ENCODE measurements at places on chromosomes 5 and 9.

DNA sequence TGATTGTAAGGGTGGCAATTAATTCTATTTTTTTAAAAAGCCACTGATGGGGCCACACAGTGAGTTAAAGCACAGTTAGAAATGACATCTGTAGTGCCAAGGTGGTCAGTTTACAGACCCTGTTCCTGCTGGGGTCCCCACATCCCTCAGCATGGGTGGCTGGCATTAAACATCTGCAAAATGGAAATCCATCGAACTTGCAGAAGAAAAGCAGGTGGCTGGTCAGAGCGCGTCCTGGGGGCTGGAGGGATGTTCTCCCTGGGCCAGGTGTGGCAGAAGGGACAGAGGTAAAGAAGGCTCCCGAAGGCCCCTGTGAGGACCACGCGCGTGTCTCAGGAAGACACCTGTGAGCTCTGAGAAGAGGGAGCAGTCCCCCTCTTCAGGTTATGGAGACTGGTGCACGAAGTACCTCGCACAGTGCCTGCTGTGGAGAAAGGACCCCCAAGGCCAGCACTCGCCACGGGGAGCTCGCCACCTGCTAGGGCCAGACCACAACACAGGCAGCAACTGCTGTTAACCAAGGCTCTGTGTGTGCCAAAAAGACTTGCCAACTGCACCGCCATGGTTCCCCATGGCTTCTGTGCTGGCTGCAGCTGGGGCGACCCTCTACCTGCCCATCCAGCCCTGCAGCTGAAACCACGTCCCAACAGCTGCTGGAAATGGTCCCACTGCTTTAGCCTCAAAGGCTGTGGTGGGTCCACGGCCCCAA lies 65.2 kb downstream of the RASGEF1C start:
- DNase-seq, result no peak

- no peak for DNase-seq
Measured at GRCh38 chr5:179509239-179509638, 41.1 kb upstream of the RUFY1 start.

DNA sequence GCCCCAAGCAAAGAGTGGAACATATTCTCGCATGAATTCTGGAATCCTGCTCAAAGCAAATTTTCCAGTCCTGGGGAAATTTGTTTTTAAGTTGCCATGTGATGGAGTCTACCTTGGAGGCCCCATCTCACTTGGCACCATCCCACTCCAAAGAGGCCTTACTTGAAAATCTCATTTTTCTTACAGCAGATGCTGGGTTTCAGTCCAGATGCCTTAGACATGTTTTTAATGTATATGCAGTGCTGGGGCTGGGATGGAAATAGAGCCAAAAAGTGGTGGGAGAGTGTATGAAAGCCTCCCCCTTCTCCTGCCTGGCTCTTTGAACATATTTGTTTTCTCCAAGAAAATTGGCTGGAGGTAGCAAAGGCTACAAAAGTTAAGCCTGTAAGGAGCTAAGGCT lies 493.7 kb downstream of the ENC1 start:
- no peak for DNase-seq

DNA sequence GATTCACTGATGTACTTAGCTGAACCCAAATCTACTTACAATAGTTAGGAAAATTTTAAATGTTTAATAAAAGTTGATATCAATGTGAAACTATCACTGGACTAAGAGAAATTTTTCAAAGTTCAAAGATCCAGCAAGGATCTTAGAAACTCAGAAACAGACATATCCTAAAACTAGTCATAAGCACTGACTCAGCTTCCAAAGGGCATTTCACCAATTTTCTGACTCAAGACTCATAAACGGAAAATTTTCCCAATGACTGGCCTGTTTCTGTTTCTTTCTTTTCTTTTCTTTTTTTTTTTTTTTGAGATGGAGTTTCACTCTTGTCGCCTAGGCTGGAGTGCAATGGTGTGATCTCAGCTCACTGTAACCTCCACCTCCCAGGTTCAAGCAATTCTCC lies 66.6 kb downstream of the CDC14B start:
- no peak for DNase-seq

GRCh38 chr5:172147857-172148256 lies 40.2 kb downstream of the STK10 start:
- DNase-seq, result no peak

DNA sequence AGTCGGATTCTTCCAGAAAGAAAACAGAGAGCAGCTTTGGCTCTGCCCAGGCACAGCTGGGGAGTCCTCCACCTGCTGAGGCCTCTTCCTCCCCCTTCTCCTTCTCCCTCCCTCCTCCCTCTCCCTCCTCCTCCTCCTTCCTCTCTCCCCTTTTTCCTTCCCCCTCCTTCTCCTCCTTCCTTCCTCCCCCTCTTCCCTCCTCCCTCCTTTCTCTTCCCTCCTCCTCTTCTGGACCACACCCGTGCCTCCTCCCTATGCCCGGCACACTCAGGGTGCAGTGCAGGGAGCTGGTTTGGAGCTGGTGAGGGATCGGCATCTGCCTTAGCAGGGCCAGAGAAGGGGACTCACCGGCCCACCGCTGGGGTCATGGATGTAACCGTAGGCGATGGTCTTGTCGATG lies 30.2 kb downstream of the DBH start:
- DNase-seq, result no peak

DNA sequence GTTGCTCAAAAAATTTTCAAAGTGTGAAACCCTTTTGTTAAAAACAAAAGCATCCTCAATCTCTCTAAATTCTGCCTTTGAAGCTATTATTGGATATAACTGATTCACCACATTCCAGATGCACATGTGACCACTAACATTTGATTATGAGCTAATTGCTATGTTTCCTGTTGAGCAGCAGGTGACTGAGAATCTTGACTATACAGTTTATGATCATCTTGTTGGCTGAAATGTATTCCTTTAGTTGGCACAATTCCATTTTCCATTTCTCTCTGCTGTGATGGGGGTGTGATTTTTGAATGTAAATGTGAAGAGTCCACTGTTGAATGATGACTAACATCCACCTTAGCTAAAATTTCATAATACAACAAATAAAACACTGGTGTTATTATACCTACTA lies 10.7 kb downstream of the LYSMD3 start:
- DNase-seq, result no peak

DNA sequence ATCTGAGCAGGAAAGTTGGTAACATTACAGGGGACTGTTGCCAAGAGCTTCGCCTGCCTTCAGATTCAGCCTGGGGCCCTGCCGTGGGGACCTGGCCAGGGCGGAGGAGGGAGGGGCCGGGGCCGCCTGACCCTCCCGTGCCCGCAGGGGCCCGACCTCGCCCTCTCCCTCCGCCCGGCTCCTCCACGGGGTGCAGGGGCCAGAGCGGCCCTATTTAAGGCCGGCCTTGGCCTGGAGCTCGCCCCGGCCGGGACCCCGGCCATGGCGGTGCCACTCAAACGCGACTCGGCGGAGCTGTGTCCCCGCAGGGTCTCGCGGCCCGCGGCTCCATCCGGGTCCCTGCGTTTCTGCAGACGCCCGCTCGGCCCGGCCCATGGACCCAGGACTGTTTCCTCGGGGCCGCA lies 757 bp downstream of the TMEM250 start:
- no peak for DNase-seq

GRCh38 chr5:79983618-79984017 lies 7.4 kb downstream of the MTX3 start:
- DNase-seq, result no peak

DNA sequence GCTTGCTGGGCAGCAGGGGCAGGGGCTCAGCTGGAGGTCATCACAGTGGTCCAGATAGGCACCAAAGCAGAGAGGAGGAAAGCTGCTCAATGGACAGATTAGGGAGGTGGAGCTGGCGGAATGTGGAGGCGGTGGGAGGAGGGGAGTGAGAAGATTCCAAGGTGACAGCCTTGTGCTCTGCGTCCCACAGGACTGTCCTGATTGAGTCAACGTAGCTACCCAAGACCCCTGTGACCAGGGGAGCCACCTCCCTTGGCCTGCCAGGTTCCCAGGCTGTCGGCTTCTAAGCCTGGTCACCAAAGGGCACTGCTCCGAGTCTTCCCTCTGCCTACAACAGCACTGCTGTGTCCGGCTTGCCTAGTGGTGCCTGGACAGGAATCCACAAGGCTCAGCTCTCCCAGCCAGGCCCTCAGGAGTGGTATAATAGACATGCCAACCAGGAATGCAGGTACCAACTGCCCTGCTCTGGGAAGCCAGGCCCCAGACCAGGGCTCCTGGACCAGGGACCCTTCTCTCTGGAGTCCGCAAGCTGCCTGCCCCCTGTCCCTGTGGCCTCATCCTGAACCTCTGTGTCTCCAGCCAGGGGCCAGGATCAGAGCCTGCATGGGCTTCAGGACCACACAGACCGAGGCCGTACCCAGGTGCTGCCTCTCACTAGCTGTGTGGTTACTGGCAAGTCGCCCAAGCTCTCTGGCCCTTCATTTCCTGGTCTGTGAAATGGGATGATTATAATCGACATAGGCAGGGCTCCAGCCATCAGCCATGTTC lies 67.9 kb downstream of the STK10 start:
- no peak for DNase-seq

DNA sequence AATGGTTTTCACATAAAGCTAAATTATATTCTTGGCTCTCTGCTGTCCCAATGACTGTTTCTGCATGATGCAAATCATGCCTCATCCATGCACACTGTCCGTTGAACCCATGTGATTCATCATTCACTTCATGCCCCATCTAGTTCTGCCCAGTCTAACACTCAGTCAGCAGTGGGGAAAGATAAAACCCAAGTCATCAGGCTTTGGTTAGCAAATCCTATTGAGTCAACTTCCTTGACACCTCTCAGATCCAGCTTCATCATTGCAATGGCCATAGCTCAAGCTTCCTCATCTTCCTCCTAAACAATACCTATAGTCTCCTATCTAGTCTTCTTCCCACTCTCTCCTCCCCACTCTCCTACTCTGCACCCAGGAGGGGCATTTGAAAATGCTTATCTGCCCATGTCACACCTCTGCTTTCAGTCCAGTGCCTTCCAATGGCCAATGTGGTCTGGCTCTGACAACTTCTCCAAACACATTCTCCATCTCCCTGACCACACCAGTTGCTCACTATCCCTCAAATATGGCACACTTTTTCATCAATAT lies 266.0 kb upstream of the TRIM32 start:
- DNase-seq, result no peak
